Cortex of kidney (tissue), 1 donor: ENCODE measurements at places on chromosomes 7 and 10.
A peak's percentile ranks its signal among the peaks of the same experiment; 100 is the strongest.

GRCh38 chr7:1537535-1538412 is 7.3 kb downstream of the MAFK start:
- DNase-seq, result no peak

DNA sequence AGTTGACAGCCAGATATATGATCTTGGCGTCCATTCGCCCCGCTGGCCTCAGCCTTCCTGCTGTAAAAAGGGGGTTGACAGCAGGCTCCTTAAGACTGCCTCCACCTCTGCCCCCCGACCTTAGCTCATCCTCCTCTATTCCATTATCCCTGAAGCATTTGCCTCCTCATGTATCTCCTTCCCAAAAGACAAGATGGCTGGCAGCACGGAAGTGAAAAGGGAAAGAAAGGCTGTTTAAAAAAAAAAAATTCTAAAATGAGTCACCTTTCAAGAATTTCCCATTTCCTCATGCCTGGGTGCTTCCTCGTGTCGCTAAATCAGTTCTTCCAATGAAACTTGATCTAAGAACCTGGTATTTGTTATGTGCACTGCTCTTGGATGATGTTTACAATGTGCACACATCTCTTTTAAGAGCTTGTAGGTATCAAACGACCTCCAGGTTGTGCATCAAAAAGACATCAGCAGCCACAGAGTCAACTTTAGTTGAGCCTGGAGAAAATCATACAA is 1.7 kb downstream of the SCRN1 start:
- DNase-seq, result no peak

GRCh38 chr10:67884842-67885670 is 600 bp downstream of the SIRT1 start:
- peak; percentile 51 for DNase-seq

GRCh38 chr10:112615269-112615668 is 168.3 kb downstream of the VTI1A start:
- no peak for DNase-seq

DNA sequence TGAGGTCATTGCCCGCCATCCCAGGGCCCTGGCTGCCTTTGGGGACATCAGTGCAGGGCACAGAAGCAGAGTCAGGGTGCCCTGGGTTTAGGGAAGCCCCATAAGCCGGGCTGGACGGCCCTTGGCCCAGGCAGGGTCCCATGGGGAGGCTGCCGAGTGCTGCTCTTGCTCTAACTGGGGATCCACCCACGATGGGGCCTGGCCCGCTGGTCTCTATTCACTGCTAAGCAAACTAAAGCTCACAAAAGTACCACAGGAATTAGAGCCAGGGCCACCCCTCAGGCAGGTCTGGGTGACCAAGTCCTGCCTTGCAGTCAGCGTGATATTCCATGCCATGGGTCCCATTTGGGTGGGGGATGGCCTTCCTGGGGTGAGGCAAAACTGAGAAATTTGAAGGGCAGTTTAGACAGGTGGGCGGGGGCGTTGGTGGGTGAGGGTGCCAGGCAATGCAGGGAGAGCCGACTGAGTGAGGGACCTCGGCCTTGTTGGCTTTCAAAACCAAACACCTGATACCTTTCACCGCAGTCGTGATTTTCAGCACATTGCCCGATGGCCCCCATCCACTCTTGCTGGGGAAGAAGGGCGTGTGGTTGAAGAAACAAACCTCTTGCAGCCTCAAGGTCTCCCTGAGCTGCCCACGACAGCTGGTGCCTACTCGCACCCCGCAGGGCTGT is 92.8 kb upstream of the PPIF start:
- DNase-seq, result no peak

DNA sequence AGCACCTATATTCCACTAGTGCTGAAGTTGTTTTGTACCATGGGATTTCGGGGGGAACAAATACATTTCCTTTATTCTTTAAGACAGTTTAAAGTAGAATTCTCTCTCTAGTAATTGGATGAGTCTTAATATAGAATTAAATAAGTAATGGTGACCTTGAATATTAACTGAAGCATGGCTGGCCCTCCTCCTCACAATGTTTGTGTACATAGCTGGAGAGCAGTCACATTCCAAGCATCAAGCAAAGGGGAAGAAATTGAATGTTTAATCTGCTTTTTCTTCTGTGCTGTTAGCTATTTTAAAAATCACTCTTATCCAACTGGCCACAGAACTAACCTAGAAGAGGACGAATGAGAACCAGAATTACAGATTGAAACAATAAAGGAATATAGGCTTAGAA is 906.9 kb downstream of the CCSER2 start:
- DNase-seq, result no peak

DNA sequence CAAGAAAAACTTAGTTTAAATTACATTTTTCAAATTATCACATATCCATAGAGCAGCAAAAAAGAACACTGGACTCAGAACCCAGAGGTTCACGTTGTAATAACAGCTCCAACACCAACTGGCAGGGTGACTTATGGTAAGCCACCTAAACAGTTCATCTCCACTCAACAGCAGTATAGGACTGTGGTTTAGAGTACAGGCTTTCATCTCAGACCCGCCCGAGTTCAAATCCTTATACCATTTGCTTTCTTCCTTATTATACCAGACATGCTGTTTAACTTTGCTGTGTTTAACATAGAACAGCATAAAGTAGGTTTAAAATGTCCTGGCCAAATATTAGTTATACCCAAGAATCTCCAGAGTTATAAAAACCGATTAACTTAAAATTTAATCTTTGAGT is 97.9 kb downstream of the ARHGAP21 start:
- DNase-seq, result no peak

DNA sequence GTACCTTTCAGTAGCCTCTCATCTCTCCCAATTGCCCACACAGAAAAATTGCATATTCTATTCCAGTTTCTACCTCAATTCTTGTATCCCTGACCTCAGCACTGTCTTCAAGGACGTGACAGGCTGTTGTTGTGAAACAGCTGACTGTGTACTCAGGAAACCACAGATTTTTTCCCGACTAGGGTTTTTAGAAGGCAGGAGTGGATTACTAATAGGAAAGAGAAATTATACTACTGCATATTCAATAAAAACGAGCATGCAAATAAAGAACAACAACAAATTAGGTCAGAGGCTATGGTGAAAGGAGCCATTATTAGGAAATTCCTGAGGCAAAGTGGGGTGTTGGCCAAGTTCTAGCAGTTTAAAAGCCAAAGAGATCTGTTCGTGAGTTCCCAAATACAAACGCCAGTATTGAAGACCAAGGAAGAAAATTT is 93.4 kb downstream of the DOCK4 start:
- DNase-seq, result no peak

DNA sequence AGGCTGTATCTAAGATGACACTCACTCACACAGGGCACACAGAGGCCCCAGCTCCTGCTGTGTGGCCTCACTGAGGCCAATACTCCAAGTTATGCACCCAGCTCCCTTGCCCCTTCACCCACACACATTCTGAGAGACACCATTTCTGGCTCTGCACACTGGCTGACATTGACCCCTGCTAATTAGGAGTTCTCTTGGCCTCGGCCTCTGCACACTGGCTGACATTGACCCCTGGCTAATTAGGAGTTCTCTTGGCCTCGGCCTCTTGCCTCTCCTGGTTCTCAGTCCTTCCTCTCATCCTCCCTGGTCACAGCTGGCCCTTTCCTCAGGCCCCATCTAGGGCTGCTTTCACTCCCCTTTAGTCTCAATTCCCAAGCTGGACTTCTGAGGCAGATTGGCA is 97.3 kb downstream of the GRID1 start:
- no peak for DNase-seq
